ENCODE measurements at places on chromosomes 5 and 9.

- peak; percentile 68 for DNase-seq
Observed at GRCh38 chr5:151312756-151313324, 9.3 kb upstream of the SLC36A3 start.

GRCh38 chr9:76557674-76558225, 98.8 kb downstream of the GCNT1 start:
- DNase-seq, result no peak

GRCh38 chr5:135134691-135135381, 100.8 kb upstream of the PITX1 start:
- DNase-seq, result no peak

DNA sequence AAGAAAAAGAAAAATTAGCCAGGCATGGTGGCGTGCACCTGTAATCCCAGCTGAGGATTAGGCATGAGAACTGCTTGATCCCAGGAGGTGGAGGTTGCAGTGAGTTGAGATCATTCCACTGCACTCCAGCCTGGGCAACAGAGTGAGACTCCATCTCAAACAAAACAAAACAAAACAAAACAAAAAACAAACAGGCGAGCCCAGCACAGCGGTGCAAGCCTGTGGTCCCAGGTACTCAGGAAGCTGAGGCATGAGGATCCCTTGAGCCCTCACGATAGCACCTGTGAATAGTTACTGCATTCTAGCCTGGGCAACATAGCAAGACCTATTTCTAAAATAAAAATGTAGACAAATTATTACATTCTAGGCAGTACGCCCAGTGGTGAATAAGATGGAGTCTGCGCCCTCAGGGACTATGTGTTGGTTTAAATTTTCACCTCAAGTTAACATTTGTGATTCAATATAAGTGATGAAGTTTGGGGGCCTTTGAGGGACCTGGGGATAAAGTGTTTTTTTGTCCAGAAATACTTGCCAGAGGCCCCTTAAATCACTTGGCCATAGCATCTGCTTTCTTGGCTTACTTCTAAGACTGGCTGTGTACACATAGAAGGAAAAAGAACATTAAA, 3.4 kb upstream of the GAPVD1 start:
- DNase-seq, result no peak

- DNase-seq, result no peak
Observed at GRCh38 chr9:131318231-131319085, 28.9 kb downstream of the PLPP7 start.

DNA sequence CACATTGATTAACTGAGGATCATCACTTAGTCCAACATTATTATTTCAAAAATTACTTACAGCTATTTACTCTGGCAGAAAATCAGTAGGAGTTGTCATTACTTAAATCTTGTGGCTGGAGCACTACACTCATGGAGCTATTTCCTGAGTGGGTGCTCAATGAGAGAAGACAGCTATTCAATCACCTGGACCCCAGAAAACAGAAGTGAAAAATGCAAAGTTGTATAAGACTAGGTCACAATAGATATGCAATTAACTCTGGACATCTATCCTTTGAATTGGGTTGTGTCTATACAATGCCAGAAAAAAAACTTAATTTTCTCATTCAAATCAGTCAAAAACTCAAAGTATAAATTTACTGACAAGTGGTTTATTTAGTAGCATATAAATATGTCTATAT, 340.9 kb downstream of the EFNA5 start:
- no peak for DNase-seq

DNA sequence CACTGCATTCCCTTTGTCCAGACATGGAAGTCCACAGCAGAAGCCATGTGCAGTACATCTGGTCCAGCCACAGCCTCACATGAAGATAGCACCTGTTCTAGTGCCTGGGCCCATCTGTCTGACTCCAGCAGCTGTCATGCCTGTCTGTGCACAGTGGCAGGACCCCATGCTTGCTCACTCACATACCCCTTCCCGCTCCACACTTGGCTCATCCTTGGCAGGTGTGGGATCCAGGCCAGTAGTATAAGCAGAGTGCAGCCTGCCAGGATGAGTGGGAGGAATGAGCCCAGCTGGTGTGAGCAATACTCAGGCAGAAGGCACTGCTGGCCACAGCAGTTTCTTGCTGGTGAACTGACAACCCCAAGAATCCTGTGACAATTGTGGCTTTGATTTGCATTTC, 168.0 kb downstream of the PRDM9 start:
- no peak for DNase-seq

- no peak for DNase-seq
Observed at GRCh38 chr9:3868466-3868865, 342.7 kb upstream of the RFX3 start.

DNA sequence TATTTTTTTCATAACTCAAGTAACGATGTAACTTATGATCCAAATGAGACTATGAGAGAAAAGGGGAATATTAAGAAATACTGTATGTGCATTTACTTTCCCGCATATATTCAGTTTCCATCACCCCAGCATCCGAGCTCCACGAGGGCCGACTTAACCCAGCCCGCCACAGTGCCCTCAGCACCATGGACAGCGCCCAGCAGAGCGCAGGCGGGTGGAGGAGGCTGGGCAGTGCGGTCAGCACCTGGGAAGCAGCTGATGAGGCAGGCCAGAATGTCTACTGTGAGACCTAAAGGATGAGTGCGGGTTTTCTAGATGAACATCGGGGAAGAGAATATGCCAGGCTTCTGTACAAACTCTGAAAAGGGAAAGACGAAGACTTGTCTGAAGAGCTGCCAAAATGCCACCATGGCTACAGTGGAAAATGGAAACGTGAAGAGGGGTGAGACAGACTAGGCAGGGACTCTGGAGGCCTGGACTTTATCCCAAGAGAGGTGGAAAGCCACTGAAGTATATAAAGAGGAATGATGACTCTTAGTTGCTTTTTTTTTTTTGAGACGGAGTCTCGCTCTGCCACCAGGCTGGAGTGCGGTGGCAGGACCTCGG, 34.5 kb upstream of the MED27 start:
- DNase-seq, result peak; percentile 59

GRCh38 chr9:95874989-95875304, 544 bp upstream of the ERCC6L2 start:
- DNase-seq, result peak; percentile 83

- DNase-seq, result no peak
Observed at GRCh38 chr9:93667006-93667405, 90.6 kb downstream of the PHF2 start.

DNA sequence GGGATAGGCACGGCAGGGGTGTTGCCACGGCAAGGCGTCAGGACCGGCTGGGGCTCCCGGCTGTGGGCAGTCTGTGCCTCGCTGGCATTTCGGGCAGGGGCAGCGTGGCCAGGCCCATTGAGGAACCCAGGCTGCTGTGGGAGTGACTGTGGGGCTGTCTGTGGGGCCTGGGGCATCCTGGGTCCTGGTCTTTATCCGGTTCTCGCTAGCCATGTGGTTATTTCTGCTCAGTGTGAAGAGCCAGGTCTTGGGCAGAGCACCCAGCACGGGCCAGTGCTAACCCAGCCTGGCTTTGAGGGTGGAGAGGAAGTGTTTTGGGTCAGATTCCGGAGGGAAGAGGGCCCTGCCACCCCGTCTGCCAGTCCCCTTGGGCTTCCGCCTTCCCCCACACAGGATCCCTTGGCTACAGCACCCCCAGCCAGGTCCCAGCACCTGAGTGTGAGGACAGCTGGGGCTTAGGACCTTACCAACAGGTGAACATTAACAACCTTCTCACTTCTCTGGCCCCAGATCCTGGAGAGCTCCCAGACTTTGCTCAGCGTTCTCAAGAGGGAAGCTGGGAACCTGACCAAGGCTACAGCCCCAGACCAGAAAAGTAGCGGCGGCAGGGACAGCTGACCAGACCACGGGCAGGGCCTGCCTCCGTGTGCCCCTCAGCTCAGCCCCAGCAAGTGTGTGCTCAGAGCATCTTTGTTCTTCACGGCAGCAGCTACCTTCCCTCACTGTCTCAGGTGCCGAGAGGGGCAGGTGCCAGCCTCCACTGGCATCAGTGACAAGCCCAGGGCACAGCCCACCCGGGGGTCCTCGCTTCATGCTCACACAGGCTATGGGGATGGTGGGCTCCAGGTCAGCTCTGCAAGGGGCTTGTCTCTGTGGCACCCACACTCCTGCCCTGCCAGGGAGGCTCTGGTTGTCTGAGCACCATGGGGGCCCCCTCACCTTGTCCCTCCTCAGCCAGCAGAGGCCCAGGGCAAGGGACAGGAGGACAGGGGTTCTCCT, 1.1 kb downstream of the SSNA1 start:
- no peak for DNase-seq

DNA sequence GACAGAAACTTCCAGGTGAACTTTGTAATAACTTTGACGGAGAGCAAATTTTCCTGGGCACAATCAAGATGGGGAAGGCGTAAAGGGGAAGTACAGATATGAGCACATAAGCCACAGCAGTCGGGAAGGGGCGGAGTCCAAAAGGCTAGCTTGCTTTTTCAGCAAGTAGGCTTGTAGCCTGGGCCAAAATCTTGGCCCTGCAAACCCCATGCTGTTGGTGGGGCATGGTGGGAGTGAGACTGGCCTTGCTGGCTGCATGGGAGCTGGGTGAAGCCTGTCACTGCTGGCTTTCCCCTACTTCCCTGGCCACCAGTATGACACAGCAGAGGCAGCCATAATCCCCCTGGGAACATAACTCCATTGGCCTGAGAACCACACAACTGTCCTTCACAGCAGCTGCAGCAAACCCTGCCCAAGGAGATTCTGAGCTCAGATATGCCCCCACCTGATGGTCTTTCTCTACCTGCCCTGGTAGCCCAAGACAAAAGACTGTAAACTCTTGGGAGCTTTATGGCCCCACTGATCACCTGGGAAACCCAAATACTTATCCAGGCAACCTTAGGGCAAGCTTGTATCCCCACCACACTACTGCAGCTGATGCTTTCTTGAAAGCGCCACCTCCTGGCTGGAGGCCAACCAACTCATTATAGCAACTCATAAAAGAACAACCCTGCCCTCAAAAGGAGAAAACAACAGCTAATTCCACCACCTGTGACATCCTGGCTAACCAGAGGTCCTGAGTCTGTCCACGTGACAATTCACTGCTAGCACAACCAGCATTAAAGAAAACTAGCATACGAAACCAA, 24.0 kb downstream of the DCTN4 start:
- DNase-seq, result peak; percentile 92

DNA sequence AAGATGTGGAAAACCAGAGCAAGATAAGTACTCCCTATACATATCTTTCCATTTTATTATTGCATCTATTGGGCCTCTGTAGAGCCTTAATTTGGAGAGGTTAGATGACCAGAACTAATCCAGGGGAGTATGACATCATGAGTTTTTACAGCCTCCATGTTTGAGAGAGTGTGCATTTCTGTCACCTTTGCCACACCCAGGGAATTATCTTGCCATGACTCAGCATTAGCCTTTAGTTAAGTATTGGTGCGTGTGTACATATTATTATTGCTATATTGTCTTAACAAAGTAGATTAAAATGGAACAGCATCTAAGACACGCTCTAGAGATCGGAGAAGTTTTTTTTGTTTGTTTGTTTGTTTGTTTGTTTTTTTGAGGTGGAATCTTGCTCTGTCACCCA, 27.6 kb downstream of the DIMT1 start:
- no peak for DNase-seq

DNA sequence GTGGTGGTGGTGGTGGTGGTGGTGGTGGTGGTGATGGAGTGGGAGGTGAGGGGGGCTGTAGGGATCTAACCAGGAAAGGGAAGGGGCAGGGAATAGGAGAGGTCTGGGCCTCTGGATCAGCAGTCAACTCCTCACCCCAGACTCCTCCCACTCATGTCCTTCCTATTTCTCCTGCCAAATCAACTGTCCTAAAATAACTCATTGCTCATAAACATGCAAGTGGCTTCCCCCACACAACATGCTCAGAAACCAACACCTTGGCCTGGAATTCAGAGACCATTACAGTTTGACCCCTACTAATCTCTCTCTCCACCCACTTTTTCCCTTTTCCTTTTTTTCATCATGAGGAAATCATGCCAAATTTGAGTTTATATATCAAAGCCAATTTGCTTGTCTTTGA, 8.4 kb upstream of the FSD1L start:
- peak; percentile 49 for DNase-seq

GRCh38 chr5:95861221-95861863, 38.8 kb upstream of the GLRX start:
- DNase-seq, result peak; percentile 93

DNA sequence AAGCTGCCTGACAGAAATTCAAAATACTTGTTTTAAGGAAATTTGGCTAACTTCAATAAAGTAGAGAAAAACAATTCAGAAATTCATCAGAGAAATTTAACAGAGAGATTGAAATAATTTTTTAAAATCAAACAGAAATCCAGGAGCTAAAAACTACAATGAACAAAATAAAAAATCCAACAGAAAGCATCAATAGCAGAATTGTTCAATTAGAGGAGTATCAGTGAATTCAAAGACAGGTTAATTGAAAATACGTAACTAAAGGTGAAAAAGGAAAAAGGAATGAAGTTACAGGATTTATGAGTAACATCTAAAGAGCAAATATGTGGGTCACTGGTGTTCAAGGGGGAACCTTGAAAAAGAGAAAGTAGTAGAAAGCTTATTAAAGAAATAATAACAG, 36.8 kb downstream of the FANCC start:
- no peak for DNase-seq

DNA sequence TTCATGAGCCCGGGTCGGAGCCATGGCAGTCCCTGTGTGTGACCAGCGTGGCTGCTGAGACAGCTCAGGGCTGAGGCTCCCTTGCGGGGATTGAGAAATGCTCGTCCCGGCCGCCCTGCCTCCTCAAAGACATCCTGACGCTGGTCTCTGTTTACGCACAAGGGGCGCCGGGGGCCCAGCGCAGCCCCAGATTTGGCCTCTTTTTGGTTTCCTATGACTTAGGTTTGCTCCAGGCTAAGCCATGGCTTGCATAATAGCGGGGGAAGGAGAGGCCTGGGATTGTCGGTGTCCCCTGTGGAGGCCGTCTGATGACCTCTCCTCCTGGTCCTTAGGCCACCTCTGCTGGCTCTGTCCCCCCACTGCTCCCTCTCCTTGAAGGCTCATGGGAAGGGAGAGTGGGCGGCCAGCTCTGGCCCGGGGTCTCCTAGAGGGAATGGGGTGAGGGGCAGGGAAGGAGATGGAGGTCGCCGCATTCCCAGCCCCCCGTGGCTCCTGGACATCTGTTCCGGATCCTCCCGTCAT, 3.5 kb downstream of the LAMC3 start:
- DNase-seq, result no peak

DNA sequence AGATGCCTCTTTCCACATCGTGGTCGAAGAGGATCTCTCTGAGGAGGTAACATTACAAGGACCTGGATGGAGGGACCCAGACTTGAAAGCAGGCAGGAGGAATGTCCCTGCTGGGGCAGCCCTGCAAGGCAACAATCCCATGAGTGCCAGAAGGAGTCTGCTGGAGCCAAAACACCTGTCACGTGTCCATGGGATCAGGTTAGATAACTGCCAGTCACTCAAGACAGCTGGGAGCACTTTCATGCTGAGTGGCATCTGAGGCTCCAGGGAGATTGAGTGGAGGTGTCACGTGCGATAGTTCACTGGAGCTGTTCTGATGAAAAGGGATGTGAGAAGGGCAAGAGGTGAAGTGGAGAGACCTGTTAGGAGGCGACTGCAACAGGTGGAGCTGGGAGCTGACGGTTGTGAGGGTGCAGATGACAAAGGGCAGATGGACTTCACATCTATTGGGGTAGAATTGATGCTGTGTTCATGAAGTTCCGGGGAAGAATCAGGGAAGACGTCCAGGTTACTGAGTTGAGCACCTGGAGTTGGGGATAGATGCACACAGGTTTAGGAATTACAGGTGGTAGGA, 68.4 kb downstream of the ICE1 start:
- no peak for DNase-seq

Data from suppressor macrophage treated with lipopolysaccharide for 1 hour (primary cell).